ENCODE measurements at places on chromosomes 2 and 18.

- no peak for DNase-seq
Measured at GRCh38 chr18:69935319-69936190, 12.1 kb downstream of the CD226 start.

DNA sequence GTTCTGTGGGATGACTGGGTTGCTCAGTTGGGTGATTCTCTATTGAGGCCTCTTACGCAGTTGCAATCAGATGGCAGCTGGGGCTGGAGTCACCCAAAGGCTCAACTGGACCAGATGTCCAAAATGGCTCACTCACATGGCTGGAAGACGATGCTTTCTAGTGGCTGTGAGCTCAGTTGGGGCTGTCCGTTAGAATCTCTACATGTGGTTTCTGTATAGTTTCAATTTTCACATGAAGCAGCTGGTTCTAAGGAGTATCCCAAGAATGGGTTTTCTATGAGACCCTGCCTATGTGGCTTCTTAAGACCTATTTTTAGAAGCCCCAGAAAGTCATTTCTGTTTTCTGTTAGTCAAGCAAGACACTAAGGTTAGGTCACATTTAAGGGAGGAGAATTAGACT lies 4.4 kb downstream of the XRCC5 start:
- DNase-seq: no peak

DNA sequence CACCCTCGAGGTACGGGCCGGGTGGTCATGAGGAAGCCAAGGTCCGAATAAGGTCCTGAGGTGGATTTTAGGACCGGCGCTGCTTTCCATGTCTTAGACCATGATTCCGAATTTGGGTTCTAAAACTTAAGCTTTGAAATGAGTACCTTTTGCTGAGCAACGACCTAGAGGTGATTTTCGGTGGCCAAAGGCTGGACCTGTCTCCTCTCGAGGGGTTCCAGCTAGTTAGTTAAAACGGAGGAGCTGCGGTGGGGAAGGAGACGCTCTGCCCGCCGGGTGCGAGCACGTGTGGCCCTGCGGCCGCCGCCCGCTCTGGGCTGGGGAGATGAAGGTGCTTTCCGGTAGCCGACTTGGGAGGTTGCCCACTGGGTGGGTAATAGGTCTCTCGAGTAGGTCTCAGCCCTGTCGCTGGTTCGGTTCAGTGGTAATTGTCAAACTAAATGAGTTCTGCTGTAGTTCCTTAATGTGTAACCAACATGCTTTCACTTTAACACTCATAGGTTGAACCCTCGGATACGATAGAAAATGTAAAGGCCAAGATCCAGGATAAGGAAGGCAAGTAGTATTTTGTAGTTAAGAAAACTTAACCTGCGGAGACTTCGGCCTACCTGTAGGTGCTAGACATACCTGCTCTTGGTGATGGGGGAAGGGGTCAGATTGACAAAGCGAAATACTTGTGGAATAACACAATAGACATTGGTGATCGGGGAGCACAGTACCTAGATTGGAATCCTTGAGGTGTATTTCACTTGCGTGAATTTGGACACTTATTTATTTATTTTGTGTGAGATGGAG lies 572 bp downstream of the RPS27A start:
- DNase-seq: peak; percentile 17

DNA sequence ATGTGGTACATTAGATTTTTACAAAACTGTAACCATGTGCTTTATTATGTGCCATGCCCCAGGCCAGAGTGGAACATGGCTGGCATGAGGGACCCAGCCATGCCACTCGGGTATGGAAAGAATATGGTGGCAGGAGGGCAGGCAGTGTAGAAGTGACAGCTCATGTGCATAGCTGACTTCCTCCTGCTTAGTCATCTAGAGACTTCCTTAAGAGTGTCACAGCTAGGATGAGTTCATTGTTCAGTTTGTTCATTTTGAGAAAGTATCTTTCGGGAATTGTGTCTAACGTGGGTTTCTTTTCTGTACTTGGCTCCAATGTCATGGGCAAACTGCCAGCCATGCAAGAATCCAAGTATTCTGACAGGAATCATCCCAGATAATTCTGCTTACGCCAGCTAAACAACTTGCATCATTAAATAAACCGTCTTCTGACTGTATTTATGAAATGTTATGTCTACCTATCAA lies 94.3 kb upstream of the ITGB6 start:
- no peak for DNase-seq

GRCh38 chr2:237772513-237772912 lies 26.1 kb upstream of the RBM44 start:
- DNase-seq: no peak

GRCh38 chr18:57440331-57441070 lies 5.3 kb downstream of the ONECUT2 start:
- no peak for DNase-seq

- no peak for DNase-seq
Measured at GRCh38 chr2:53787614-53788289, 908 bp downstream of the ERLEC1 start.

DNA sequence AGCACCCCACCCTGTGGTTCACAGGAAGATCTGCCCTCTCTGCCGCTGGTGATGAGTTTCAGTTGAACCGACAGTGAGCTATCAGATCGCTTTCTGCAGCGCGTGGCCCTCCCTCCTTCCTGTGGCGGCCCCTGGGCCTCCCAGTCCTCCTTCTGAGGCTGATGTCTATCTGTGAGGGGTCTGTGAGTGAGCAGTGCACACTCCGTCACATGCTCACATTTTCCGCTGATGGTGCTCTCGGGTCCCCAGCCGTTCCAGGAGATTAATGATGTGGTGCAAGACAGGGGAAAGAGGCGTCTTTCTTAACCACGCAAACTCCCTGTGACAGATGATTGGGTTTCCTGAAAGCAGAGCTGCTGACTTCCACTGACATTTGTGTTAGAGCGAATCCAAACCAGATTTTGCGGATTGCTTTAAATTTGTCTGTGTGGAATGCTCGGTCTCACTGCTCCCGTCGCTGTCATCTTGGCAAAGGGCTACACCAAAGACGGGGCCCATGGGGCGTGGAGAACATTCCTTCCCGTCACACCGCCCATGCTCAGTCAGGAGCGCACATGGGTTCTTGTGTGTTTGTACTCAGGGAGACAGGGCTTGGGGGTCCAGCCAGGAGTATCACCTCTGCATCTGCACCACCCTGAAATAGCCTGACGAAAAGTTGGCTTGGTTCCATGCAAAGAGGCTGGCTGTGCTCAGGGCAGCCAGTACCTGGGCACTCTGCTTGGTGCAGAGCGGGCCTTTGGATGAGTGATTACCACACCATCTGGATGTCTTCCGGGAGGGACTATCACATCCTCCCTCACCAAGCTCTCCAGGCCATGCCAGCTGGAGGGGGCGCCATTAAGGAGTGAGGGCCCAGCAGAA lies 154.7 kb upstream of the HS6ST1 start:
- peak; percentile 25 for DNase-seq

DNA sequence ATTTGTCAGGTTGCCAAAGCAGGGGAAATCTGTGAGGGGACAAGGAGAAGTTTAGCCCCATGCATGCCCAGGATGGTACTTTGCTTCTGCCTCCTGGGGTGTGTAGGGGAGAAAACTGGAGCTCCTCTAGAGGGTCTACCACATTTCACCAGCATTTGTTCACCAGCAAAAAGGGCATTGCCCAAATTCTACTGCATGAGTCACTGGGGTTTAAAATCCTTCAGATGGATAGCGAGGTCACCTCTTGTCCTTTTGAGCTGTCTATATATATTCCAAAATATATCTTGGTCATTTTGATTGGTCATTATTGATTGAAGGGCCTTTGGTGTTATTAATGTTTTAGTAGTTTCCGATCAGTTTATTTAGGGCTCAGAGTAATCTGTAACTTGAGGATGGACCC lies 18.7 kb downstream of the FHOD3 start:
- DNase-seq: no peak

- DNase-seq: no peak
Measured at GRCh38 chr18:6504605-6505497, 90.1 kb upstream of the L3MBTL4 start.

DNA sequence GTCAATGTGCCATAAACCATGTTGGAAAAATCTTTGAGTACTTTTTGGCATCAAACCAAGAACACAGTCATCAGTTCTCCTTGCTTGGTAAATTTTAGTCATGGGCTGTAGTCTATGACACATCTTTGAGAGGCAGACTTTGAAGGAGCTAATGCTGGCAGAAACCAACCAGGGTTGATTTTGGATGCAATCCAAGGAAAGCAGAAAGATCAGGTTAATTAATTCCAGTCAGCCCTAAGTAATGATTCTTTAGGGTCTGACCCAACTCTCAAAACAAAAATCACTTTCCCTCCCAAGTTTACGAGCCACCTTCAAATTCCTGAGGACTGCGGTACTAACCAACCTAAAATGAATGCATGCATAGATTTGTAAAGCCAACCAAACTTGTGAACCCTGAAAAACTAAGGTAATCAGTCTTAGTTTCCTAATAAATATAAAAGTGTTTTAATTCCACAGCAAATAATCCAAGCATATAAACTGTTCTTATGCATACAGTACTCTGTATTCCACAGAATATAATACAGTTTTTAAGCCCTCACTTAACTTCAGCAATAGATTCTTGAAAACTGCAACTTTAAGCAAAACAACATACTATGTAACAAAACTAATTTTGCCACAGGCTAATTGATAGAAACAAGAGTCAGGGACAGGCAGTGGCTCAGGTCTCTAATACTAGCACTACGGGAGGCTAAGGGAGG lies 22.0 kb downstream of the AP1S3 start:
- no peak for DNase-seq

GRCh38 chr2:241230435-241230834 lies 42.0 kb downstream of the ANO7 start:
- no peak for DNase-seq

DNA sequence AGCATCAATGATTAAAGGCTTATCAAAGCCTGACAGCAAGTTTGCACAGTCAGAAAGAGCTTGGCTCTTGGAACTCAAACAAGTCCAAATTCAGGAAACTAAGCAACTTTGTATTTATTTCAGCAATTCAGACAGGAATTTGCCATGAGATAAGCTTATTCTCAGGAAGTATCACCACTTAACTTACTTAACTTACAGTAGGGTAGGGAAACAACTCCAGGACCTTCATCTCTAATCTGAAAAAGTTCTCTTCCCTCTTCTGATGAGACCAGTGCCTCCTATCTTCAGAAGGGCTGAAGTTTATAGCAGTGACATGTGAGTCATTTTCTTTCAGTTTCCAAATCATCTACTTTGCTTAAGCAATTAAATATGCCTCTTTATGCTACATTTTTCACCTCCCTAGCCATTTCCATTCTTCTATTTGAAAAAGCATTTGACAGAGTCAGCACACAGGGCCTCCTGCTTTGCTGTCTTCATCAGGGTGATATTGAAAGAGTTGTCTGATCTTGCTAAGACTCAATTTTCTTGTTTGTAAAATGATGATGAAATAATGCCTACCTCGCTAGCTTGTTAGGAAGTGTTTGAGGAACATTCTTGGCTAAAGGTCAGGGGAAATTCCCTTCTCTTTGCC lies 389.5 kb downstream of the RND3 start:
- no peak for DNase-seq

DNA sequence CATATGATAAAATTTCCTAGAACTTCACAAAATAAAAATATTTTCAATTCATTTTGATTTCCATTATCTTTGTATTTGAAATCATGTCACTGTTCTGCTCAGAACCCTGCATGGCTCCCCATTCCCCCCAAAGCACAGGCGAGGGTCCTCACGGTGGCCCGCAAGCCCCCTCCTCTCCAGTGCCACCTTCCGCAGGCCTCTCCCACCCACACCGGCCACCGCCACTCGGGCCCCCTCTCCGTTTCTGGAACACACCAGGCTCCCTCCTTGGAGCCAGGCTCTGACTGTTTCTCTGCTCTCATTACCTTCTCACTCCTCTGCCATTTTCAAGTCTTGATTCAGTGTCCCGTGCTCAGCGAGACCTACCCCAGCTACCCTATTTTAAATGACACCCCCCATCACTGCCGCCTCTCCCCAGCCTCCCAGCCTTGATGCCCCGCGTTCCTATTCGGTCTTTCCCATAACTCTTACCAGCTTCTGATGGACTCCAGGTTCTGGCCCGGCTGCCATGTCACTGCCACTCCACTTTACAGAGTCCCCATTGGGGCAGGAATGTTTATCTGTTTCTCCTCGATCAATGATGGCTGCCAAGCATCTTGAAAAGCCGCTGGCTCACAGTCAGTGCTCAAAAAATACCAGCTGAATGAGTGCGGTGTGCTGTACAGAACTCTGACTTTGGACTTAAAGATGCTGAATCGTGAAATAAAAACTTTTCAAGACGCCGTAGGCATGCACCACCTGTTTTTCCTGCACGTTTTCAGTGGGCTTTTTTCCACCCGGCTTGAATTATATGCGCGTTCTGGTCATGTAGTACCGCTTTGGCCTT lies 201.0 kb downstream of the GBX2 start:
- no peak for DNase-seq

DNA sequence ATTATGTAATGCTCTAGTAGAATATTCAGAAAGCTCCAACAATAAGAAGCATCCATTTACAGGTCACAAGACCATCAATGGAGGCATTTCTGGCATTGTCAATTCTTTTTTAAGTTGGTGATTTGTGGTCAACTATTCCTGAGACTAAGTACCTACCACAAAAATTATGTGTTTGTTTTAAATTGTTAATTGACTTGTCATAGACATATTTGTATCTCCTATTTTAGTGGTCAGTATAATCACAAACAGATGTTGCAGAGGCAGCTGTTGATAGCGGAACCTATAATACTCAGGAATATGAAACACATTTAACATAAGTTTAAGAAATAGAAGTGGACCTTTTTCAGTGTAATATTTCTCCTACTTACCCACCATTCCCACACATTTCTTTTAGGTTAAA lies 430.1 kb downstream of the CCDC85A start:
- no peak for DNase-seq

- DNase-seq: no peak
Measured at GRCh38 chr2:143792602-143793001, 663.4 kb downstream of the ARHGAP15 start.

- DNase-seq: peak; percentile 57
Measured at GRCh38 chr18:37668971-37669747, 103.6 kb upstream of the CELF4 start.

DNA sequence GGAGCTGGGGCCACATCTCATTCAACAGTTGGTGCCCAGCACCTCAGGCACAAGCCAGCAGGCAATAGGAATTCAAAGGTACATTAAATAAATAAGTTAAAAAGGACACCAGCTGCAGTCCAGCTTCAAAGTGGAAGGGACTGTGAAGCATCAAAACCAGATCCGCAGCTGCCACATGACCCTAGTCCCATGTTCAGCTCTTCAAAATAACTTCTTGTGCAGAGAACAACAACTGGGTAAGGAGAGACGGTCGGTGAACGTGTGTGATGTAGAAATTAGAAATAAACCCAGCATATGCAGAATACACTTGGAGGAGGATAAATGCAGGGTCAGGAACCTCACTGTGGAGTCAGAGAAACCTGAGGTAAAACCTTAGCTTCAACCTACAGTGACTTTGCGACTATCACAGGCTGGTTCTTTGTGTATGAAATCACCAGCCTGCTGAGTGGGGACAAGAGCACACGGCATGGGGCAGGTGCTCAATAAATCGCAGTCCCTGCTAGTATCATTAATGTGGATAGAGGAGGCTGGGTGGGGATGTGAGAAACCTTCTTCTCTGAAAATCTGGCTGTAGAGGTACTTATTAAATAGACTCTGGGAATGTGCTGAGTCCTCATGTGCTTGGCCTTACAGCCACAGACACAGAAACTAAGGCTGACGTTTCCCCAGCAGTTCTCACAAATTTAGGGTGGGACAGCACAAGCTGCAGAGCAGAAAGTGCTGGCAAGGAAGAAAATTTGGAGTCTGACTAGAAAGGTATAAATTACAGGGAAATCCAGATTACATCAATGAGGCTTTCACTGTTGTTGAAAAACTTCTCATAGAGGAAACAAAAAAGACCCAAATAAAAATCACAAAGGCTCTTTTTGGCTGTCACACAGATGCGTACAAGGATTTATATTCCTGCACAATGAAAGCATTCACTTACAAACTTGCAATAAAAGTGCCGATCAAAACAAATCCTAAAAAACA lies 20.7 kb downstream of the FBXO15 start:
- no peak for DNase-seq

Measured in Ammon's horn (tissue), 1 donor.